ENCODE measurements at places on chromosomes 16 and 17. TPM values are rescaled to one million over a fixed set of nuclear protein-coding genes. Genes with fewer than 3 reads are reported as not detected.

PRR15L gene
- not detected for total RNA-seq

BICDL2 gene
- total RNA-seq: not detected

FMNL1 gene
- total RNA-seq: 550 TPM

KRT27 gene
- total RNA-seq: not detected

ITGAL gene
- 322 TPM for total RNA-seq
